GM12865 (cell line): ENCODE measurements at places on chromosomes 12 and 14.

DNA sequence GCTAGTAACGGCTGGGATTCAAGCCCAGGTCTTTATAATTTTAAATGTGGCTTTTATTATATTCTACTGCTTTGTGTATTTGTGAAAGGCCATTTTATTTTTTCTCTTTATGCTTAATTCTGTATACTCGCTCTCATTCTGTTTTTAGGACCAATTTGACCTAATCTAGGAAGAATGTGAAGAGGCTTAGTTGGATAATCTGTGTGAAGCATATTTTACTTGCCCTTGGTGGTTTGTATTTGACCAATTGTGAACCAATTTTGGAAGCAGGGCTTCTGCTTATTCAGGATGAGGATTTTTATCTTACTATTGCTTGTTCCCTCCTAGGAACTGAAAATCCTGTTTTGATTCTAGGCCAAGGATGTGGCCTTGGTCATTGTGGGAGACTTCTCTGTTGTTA, 113.1 kb downstream of the TTC6 start:
- DNase-seq: no peak

- no peak for DNase-seq
These were observed 65.3 kb downstream of the NKX2-1 start for GRCh38 chr14:36454599-36455240.

GRCh38 chr12:59858508-59859170, 262.8 kb downstream of the SLC16A7 start:
- DNase-seq: no peak

GRCh38 chr14:105141026-105141425, 27.6 kb downstream of the JAG2 start:
- no peak for DNase-seq

GRCh38 chr14:87411370-87411769, 581.6 kb downstream of the GALC start:
- no peak for DNase-seq

DNA sequence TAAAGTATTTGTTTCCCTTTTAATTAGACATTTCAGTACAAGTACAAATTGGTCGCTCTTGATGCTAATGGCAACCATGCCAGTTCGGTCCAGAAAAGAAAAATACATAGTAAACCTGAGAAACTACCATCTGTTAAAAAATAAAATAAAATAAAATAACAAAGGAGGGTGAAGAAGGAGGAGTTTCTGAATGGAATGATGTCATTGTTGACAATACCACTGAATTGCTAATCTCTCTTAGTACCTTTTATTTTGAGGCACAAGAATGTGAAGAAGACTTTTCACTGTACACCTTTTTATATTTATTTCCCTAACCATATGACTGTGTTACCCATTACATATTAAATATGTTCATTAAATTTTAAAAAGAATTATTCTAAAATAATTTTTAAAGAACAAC, 19.5 kb downstream of the SPX start:
- no peak for DNase-seq

- DNase-seq: no peak
These were observed 90.2 kb upstream of the PPM1H start for GRCh38 chr12:63025116-63025515.

DNA sequence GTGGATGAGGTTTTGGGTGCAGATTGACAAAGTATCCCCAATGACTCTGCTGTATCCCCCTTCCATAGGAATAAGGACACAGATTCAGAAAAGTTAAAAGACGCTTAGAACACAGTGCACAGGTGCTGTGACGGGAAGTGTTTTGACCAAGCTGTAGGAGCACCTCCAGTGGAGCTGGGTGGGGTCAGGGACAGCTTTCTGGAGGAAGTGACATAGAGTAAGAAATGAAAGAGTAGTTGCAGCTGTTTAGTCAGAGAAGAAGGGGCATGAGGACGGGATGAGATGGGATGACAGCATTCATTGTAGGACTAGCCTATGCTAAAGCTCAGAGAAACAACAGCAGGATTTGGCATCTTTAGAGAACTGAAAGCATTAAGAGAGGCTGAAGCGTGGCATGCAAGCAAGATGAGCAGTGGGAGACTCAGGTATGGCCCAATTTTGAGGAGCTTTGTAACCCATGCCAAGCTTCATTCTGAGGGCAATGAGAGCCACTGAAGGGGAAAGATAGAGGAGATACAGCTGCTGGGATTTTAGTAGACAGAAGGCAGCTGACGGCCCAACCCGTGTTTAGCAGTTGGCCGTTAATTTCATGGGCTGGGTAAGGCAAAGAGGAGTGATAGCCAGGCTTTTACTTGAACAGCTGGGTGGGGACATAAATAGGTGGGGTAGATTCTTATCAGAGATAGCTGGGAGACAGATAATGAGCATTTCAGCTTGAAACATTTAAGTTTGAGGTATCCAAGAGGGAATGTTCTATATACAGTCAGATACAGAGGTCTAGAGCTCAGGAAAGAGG, 131.8 kb upstream of the KRAS start:
- DNase-seq: no peak

- DNase-seq: no peak
These were observed 254.9 kb downstream of the AACS start for GRCh38 chr12:125320177-125320576.

DNA sequence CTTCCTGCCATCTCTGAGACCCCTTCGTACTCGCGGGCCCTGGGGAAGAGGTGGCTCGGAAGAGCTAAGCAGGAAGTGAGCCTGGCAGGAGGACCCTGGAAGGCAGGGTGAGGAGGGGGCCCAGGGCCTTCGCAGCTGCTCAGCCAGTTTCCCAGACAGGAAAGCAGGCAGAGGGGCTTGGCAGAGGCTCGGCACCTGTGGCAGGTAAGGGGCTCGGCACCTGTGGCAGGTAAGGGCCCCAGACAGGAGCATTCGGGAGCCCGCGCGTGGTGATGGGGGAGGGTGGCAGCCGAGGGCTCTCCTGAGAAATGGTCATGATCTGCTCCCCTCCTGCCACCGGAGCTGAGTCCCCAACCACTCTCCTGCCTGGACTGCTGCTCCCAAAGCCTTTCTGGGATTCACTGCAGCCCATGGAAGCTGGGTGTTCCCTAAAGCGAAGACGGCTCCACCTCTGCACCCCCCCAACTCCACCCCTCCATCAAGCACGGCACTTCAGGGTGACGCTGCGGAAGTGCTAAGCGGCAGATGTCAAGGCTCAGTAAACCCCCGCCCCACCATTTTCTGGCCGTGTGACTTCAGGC, 63.2 kb downstream of the PRIMA1 start:
- no peak for DNase-seq

GRCh38 chr14:35248476-35248788, 43.8 kb upstream of the PSMA6 start:
- DNase-seq: peak; percentile 52

DNA sequence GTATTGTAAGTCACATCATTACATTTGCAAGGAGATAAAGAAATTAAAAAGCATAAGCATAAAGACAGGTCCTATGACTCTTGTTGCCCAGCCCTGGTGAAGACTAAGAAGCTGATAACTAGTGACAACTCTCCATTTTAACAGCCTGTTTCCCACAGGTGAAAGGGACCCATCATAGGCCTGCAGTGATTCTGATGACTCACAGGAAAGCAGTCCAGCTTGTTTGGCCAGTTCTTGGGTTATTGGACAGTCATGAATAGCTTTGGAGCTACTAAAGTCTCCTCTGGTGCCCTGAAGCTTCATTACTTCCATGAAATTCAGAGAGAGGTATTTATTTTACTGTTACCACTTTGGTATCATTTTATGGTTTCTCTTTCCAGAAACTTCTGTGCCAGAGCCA, 55.5 kb upstream of the DYRK2 start:
- no peak for DNase-seq

GRCh38 chr12:18141048-18141982, 51.3 kb upstream of the RERGL start:
- DNase-seq: no peak

- no peak for DNase-seq
These were observed 52.9 kb downstream of the GXYLT1 start for GRCh38 chr12:42091769-42092168.

- no peak for DNase-seq
These were observed 345.8 kb downstream of the TMEM132D start for GRCh38 chr12:129558036-129558435.

- no peak for DNase-seq
These were observed 703 bp downstream of the ASCL4 start for GRCh38 chr12:107775093-107775721.

GRCh38 chr14:36971263-36971855, 201.0 kb downstream of the SLC25A21 start:
- DNase-seq: no peak

DNA sequence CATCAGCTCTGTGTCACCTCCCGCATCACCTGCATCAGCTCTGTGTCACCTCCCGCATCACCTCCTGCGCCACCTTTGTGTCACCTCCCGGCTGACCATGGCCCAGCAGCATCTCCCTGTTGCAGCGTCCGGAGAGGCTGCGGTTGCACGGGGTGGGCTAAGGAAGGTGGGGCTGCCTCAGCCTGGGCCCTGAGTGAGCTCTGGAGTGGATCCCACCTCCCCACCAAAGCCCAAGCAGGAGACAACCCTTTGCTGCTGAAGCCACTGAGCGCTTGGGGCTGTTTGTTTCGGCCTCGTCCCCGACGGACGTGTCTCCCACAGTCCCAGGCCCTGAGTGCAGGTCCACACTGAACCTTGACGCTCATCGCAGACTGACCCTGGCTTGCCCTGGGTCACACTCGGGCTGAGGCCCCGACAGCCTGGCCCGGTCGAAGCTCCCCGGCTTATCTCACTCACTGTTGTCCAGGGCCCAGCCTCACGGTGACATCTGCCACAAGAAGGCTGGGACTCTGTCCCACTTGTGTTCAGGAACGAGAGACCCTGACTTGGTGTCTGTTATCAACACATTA, 12.2 kb downstream of the TMEM121 start:
- DNase-seq: no peak

DNA sequence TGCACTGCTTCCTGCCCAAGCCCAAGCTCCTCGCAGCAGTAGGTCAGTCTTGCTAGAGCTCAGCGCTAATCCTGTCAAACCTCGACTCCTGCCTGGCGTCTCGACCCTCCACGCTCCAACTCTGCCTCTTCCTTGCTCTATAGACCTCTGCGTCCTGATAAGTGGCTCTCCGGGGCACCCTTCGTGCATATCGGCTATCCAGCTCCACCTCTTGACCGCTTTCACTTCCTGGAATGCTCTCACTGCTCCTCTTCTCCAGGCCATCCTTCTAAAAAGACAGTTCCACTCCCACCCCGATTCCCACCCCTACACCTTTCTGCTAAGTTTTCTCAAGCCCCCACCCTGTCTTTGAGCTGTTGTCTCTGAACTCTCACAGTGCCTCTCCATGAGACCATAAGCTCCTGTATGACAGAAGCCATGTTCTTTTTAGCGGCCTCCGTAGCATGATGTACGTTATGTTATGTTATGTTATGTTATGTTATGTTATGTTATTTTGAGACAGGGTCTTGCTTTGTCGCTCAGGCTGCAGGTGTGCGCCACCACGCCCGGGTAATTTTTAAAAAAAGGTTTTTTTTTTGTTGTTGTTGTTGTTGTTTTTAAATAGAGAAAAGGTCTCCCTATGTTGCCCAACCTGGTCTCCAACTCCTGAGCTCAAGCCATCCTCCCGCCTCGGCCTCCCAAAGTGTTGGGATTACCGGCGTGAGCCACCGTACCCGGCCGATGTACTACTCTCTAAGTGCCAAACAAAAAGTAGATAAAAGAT, 601 bp downstream of the COX14 start:
- DNase-seq: no peak

DNA sequence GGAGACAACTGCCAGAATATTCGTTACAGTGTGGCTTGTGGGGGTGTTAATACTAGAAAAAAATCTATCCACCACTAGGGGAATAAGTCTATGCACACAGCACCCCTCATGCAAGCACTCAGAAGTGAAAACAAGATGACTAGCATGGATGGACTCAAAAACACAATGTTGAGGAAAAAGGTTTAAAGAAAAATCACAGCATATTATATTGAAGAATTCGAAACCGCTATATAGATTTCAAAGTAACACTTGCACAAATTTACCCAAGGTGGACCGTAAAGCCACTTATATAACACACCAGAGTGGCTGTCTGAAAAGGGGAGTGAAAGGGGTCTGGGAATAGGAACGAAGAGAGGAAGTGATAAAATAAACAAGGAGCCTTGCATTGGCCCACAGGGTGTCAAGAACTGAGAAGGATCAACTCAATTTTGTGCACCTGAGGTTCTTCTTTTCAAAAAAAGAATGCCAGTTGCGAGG, 544 bp downstream of the ABCD4 start:
- peak; percentile 66 for DNase-seq

- no peak for DNase-seq
These were observed 10.5 kb upstream of the BCL11B start for GRCh38 chr14:99282261-99283050.

GRCh38 chr12:105026411-105026810, 40.3 kb downstream of the NOPCHAP1 start:
- no peak for DNase-seq

DNA sequence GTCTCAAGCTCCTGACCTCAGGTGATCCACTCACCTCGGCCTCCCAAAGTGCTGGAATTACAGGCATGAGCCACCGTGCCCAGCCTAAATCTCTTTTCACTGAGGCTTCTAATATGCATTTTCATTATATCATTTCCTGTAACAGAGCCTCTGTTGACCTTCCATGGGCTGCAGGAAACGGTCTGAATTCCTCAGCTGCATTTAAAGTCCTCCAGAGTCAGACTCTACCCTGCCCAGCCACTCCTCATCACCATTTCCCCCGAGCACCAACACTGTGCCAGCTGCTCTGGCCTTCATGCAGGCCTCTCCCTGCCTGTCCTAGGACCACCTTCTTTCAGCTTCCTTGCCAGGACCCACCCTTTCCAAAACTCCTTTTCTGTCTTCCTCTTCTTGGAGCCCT, 9.8 kb upstream of the NFKBIA start:
- DNase-seq: no peak

- peak; percentile 44 for DNase-seq
These were observed 35.4 kb downstream of the SPTB start for GRCh38 chr14:64844272-64844671.

DNA sequence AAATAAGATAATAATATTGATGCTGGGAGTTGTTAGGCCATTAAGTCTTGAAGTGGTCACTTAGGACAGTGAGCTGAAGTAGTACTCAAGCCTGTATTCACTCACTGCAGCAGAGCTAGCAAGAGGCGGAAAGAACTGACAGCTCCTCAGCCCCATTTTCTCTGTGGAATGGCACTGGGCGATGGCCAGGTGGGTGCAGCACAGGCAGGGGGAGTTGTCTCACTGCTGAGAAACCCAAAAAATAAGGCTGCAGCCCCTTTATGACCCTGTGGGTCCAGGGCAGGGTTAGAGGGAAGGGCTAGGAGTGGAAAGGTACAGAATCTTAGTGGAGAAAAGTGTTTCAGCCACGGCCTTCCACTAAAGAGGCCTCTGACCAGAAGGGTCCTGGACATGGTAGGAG, 35.5 kb downstream of the PDZRN4 start:
- DNase-seq: no peak
